ENCODE measurements at places on chromosomes 2 and 18.

DNA sequence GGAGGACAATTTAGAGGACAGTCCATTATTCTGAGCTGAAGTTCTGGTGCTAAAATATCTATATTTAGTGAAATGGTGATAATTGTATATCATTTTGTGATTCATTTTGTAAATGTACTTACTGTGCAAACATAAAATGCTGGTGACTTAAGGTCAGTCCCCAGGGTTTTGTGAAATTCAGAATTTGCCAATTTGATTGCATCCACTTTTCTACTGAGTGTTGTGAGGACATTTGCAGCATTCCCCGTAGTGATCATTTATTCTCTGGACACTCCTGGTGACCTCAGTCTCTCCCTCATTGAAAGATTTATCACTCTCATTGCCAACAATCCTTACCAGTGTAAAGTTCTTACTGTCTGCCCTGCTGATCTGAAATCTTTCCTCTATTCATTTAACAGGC, 98.2 kb downstream of the SOCS6 start:
- no peak for DNase-seq

DNA sequence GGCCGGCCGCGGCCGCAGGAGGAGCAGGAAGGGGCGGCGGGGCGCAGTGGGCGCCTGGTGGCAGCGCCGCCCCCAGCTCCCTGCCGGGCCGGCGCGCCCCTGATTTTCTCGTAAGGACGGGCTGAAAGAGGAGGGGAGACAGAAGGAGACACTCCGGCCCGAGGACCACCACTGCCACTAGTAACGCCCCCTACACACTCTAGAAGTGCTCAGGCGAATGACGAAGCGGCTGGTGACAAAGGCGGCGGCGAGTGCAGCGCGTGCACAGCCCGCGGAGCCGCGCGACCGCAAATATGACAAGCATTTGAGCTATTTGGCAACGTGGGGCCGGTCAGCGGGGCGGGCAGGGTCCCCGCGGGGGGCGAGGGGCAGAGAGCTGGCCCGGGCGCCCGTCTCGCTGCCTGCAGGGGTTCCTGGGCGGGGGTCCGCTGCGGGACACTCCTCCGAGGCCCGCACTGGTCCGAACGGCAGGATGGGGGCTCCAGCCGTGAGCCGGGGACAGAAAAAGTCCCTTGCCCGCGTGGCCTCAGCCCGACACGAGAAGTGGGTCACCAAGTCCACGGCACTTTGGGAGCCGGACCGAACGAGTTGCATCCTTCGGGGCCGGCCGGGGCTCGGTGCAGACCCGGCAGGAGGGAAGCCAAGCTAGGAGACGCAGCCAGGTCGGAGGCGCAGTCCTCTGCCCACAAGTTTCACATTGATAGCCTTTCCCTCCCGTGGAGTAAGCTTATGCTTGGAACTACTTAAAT, 524 bp upstream of the SERTAD2 start:
- DNase-seq = peak; percentile 34

GRCh38 chr2:226818930-226819329, 16.9 kb upstream of the RHBDD1 start:
- no peak for DNase-seq

DNA sequence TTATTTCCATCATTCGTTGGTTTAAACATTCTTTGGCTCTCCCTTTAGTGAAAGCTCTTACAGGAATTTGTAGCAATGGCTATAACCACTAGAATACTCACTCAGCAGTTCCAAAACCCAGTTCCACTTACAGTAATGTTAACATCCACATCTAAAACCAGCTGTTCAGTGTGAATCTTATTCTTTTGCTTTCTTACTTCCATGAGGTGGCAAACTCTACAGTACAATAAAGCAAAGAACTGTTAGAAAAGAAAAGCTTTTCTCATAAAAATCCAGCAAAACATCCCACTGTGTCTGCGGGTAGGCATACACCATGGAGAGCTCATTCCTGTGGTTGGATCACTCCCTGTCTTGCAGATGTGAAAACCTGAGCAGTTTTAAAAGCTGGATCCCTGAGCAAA, 147.1 kb downstream of the ARHGAP28 start:
- DNase-seq = no peak

GRCh38 chr2:44244135-44244871, 31.0 kb upstream of the SLC3A1 start:
- DNase-seq = peak; percentile 53

GRCh38 chr2:18245375-18245774, 315.1 kb downstream of the RDH14 start:
- peak; percentile 54 for DNase-seq

- DNase-seq = no peak
Measured at GRCh38 chr18:25067275-25068025, 284.5 kb downstream of the ZNF521 start.

GRCh38 chr2:238231251-238231793, 8.5 kb downstream of the HES6 start:
- peak; percentile 70 for DNase-seq

- DNase-seq = no peak
Measured at GRCh38 chr2:28193630-28194403, 198.8 kb upstream of the FOSL2 start.

GRCh38 chr2:241842620-241843211, 16.0 kb downstream of the PDCD1 start:
- DNase-seq = peak; percentile 77

GRCh38 chr2:237876951-237877491, 17.6 kb downstream of the RAMP1 start:
- peak; percentile 40 for DNase-seq

DNA sequence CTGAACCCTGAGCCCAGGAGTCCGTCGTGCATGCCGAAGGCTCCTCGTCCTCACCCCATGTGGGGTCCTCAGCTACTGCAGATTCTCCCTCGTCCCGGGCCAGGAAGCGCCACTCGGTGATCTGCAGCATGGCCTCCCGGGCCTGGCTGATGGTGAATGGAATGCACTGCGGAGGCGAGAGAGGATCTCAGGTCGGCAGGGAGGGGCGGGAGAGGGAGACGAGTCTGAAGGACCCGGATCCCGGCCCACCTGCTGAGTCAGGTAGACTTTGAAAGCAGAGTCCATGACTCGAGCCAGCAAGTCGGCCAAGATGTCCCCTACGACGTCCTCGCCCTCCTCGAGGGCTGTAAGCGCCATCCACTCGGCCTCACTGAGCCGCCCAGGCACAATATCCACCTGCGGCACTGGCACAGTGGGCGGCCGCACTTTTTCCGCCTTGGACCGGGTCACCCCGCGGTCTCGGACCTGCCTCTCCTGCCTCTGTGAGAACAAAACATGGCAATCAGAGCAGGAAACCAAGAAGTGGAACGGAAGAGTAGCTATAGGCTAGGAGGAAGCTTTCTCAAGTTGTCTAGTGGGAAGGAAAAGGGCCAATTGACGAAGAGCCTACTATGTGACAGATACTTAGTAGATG, 5.5 kb downstream of the C2orf81 start:
- no peak for DNase-seq

DNA sequence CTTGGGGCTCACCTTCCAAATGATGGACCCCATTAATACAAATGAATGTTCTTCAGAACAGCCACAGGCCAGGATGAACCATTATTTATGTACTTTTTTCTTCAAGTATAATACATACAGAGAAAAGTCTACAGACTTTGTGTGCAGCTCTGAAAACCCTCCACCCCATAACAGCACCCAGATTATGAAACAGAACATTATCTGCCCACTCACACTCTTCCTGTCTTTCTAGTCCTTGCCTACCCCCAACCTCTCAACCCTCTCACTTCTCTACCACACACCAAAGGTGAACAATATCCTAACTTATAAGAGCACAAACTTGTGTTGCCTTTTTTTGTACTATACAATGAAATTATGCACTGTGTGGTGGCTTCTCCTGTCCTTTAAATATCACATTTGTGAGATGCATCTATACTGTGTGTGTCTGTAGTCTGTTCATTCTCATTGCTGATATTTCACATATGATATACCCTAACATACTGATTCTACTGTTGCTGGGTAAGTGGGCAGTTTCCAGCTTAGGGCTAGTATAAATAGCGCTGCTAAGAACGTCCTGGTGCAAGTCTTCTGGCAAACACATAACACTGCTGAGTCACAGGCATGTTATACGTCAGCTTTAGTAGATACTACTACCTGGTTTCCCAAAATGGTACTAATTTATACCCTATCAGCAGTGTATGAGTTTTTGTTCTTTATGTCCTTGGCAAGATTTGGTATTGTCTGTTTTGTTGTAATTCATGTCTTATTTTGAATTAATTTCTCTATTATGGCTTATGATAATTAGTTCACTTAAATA, 1.0 kb upstream of the NPHP1 start:
- DNase-seq = no peak

DNA sequence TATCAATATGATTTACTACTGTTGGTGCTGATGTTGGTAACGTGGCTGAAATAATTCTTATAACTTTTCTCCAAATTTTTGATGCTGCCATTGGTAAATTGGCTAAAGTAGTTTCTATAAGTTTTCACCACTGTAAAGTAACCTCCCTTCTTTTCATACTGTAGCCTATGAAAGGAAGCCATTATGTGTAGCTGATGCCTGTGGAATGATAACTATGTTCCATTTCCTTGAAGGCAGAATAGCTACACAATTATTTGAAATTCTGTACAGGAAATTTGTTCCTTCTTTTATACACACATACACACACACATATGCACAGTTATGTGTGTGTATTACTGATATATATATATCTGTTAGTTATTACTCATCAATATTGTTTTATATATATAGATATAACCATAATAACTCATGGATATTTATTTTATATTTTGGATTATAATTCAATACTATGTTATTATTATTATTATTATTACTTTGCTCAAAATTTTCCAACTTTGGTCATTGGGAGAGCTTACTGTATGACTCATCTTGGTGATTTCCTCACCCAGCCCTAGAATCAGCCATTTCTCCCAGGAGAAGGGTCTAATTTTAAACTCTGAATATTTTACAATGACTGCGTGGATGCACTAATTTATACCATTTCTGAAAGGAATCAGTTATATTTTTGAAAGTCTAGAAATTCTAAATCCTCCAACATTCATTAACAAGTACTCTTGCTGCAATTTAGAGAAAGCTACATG, 1677.7 kb downstream of the SUCLG1 start:
- no peak for DNase-seq

GRCh38 chr2:28437918-28438317, 45.3 kb downstream of the FOSL2 start:
- DNase-seq = no peak

GRCh38 chr18:76978616-76979015, 154.0 kb downstream of the MBP start:
- DNase-seq = peak; percentile 64

GRCh38 chr2:215845839-215846586, 167.3 kb downstream of the MREG start:
- no peak for DNase-seq

DNA sequence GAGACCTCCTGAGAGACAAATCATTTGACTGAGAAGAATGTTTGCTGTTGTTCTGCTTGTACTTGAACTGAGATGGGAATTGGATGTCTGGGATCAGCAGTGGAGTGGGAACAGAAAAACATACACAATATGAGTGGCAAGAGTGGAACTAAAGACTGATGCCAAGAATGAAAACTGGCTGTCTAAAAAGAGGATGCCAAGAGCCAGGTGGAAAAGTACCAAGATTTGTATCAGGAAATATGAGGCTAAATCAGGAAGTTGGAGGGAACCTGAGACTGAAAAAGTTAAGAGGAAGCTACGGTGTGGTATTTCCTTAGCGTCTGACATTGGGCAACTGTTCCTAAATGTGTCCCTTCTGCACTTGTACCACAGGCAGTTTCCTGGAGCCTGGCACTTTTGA, 440.9 kb upstream of the CELF4 start:
- DNase-seq = no peak

- no peak for DNase-seq
Measured at GRCh38 chr18:55764386-55764785, 176.4 kb upstream of the TCF4 start.

DNA sequence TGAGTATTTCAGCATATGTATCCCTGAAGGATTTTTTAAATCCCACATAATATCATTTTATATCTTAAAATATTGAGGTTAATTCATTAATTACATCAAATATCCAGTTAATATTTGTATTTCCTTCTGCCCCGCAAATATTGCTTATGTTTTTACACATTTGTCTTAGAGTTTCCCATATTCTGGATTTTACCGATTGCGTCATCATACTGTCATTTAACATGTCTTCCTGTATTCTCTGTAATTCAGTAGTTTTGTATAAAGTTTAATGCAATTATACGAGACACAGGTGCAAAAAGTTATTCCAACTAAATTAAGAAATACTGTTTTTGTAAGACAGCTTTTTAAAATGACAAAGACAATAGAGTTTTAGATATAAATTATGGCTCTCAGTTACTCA, 33.5 kb upstream of the UBXN4 start:
- no peak for DNase-seq

GRCh38 chr18:48923746-48924629, 26.8 kb downstream of the SMAD7 start:
- no peak for DNase-seq

DNA sequence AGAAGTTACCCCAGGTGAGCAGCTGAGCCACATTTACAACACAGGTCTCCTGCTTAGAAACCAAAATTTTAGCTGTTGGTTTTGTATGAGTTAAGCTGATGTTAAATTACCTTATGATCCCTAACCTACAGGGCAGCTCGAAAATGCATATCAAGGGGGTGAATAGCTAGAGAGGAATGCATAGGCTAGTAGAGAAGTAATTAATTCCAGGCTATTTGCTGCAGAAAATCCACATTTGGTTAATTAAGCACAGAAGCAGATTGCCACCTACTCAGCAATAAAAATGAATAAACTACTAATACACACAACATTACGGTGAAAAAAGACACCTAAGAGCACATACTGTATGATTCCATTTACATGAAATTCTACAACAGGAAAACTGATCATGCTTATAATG, 91.4 kb downstream of the OSBPL1A start:
- no peak for DNase-seq

GRCh38 chr2:226611944-226612318, 187.7 kb downstream of the IRS1 start:
- DNase-seq = no peak

- no peak for DNase-seq
Measured at GRCh38 chr2:73841912-73842738, 13.4 kb downstream of the STAMBP start.

GRCh38 chr2:153575171-153575853, 96.8 kb upstream of the RPRM start:
- DNase-seq = peak; percentile 49

GRCh38 chr2:128425216-128425615, 106.5 kb upstream of the HS6ST1 start:
- DNase-seq = no peak

GRCh38 chr18:23689031-23689615, at the start of gene LAMA3:
TSS of gene LAMA3 (plus strand) at chr18:23689453. CDS start at chr18:23689684, 231 bp downstream.
- peak; percentile 29 for DNase-seq

DNA sequence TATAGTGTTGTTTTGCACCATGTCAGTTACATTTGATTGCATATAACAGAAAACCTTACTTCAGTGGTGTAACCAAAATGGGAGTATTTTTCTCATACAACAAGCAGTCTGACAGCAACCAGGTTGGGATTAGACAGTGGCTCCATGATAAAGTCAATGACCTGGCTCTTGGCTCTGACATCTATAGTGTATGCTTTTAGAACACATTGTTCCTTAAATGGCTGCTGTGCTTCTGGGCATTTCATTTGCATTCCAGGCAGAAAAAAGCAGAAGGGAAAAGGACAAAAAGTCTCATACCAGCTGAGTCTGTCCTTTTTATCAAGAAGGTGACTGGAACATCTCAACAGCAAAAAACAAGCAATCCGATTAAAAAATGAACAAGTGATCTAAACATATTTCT, 10.2 kb downstream of the MERTK start:
- no peak for DNase-seq
